Neural crest cell (in vitro differentiated cells): ENCODE measurements at places on chromosomes 1 and 21. TPM values are rescaled to one million over a fixed set of nuclear protein-coding genes. Genes with fewer than 3 reads are reported as not detected.
A peak's percentile ranks its signal among the peaks of the same experiment; 100 is the strongest.

Gene AK5
- 1.1 and 1.7 TPM in 2 replicates for total RNA-seq

Gene KISS1
- total RNA-seq = not detected in 2 replicates

Gene APCS
- total RNA-seq = not detected in 2 replicates

Gene SPRR1A
- not detected in 2 replicates for total RNA-seq

Gene RXFP4
- total RNA-seq = not detected in 2 replicates

Gene TMEM234
- total RNA-seq = 21.3 and 22.5 TPM in 2 replicates

Gene VAMP3
- 63.9 and 64.4 TPM in 2 replicates for total RNA-seq

Gene LMOD1
- 0.19 and 0.39 TPM in 2 replicates for total RNA-seq

Gene A3GALT2
- not detected in 2 replicates for total RNA-seq

Gene RHOU
- 20.1 and 20.5 TPM in 2 replicates for total RNA-seq

Gene DMBX1
- total RNA-seq = not detected in 2 replicates

Gene ALPL
- total RNA-seq = 16.7 TPM in 2 replicates

Gene NOC2L
- 95.4 and 106 TPM in 2 replicates for total RNA-seq

Gene LCE3E
- total RNA-seq = not detected in 2 replicates

DNA sequence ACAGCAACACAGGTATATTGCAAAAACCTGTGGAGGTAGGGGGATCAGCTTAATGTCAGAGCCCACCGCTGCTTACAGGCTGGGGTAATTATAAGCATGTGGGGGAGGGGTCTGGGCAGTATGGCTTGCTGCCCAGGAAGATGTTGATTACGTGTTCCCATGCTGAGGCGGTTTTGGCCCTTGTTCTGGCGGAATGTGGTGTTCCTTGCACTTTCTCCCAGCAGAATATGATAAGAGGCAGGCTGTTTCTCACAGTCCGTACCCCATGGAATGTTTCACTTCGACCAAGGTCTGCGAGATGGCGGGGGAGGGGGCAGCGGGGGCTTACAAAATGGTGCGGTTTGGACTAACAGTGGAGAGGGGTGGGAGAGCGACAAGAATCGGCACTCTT lies 9.8 kb upstream of the HPCAL4 start:
- peaks cover 14% of the 10 kb centered on the region for H3K4me1 ChIP-seq
- H3K27me3 ChIP-seq = peaks cover 44% of the 10 kb centered on the region
- H3K27ac ChIP-seq = no peak overlapping the region
- no peak overlapping the region for H3K4me3 ChIP-seq
- DNase-seq = no peak
- no peaks in the 10 kb centered on the region for H3K36me3 ChIP-seq

DNA sequence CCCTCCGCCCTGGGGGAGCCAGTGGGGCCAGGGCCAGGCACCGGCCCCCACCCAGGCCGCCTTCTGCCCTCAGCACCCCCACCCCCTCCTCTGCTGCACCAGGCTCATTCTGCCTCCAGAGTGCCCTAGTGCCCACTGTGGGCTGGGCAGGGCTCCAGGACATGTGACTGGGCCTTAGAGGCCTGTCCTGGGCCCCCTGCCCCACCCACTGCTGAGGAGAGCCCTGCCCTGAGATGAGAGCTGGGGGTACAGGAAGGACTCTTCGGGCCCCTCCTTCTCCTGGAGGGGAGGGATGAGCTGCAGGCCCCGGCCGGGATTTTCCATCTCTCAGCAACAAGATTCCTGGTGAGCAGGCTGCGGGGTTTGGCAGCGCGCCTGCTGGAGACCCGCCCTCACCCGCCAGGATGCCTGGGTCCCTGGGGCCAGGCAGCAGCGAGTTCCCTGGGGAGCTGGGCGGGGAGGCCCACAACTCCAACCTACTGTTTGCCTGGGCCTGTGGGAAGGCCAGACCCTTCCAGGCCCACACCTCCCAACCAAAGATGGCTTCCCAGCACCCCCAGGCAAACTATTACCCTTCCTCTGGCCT lies 14.0 kb downstream of the AHDC1 start:
- no peaks in the 10 kb centered on the region for H3K27me3 ChIP-seq
- no peak overlapping the region for H3K27ac ChIP-seq
- peaks cover 8% of the 10 kb centered on the region for H3K4me1 ChIP-seq
- H3K4me3 ChIP-seq = no peak overlapping the region

DNA sequence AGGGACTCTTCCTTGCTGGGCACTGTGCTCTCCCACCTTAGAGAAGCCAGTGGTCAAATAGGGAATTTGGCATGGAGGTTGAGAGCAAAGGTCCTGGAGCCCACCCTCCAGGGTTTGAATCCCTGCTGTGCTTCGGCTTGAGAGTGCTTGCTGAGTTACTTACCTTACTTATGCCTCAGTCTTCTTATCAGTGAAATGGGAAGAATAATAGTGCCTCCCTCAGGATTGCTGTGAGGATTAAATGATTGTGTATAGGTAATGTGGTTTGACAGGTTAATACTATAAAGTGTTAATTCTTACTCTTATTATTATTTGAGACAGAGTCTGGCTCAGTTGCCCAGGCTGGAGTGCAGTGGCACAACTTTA lies 79.2 kb downstream of the HHAT start:
- no peaks in the 10 kb centered on the region for H3K36me3 ChIP-seq
- H3K4me1 ChIP-seq = peaks cover 3% of the 10 kb centered on the region
- no peak overlapping the region for H3K27ac ChIP-seq
- no peak overlapping the region for H3K4me3 ChIP-seq

DNA sequence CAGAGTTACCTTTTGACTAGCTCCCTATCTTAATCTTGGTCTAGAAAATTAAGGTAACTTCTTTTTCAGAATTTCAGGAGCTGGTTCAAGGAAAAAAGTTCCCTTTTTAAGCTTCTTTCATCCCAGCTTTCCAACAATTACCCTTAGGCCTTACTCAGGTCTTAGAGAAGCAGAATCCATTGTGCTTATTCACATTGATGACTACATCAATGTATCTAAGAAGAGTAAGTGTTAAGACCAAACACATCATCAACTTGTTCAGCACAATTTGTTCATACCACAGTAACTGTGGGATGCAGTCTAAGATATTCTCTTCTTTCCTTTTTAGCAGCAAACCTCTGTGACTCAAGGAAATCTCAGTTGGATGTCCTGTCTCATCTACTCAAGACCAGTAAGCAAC lies 4.1 kb downstream of the MRPL9 start:
- peaks cover 15% of the 10 kb centered on the region for H3K36me3 ChIP-seq
- no peak overlapping the region for H3K27ac ChIP-seq
- no peak overlapping the region for H3K4me3 ChIP-seq

DNA sequence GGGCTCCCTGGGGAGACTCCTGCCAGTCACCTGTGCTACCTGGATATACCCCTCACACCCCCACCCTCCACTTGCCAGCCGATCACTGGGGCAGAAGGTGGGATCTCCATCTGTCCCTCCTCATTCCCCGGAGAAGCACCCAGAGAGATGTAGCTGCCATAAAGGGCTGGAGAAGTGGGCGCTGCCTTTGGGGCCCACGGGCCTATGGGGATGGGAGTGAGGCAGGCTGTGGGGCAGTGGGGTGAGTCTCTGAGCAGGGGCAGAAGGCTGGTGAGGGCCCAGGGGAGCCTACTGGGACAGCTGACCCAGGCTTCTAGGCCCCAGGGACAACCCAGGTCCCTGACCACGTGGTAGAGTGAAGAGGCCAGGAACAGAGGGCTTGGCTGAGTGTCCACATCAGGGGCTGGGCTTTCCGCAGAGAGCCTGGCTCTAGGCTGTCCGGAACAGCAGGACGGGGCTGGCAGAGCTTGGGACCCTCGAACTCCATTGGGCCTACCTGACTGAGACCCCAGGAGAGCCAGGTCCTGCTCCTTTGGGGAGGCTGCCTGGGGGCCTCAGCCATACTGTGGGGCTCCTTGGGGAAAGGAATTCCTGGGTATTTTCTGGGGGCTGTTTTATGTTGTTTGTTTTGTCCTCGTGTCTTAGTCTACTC lies 205.9 kb upstream of the VAMP3 start:
- H3K4me1 ChIP-seq = no peaks in the 10 kb centered on the region
- no peaks in the 10 kb centered on the region for H3K27me3 ChIP-seq
- DNase-seq = no peak
- no peak overlapping the region for H3K4me3 ChIP-seq
- no peaks in the 10 kb centered on the region for H3K36me3 ChIP-seq

- no peak overlapping the region for H3K27ac ChIP-seq
- H3K36me3 ChIP-seq = peaks cover 2% of the 10 kb centered on the region
- H3K4me1 ChIP-seq = peaks cover 3% of the 10 kb centered on the region
- no peaks in the 10 kb centered on the region for H3K27me3 ChIP-seq
- DNase-seq = no peak
Measured at GRCh38 chr1:165508291-165508690, 35.5 kb upstream of the LRRC52 start.

DNA sequence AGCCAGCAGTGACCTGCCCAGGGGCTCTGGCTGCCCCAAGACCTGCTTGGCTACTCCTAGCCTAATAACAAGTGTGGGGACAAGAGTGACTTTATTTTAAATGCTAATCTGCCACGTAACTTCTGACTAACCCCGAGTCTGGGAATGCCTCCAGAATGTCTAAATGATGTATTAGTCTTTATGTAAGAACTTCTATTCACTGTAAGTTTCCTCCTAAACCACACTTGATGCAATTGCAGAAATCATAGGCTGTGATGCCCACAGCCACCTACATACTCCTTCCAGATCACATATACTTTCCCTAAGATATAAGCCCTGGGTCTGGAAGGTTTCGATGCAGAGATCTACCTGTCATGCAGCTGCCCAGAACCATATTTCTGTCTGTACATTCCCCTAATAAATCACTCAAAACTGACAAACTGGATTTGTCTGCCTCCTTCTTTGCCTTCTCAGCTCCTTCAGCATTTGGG lies 5.9 kb upstream of the VPS45 start:
- DNase-seq = no peak
- H3K4me3 ChIP-seq = no peak overlapping the region
- no peaks in the 10 kb centered on the region for H3K36me3 ChIP-seq
- H3K27ac ChIP-seq = no peak overlapping the region
- peaks cover 15% of the 10 kb centered on the region for H3K4me1 ChIP-seq

GRCh38 chr1:230555814-230556213 lies 86.5 kb upstream of the COG2 start:
- H3K27me3 ChIP-seq = peaks cover 1% of the 10 kb centered on the region
- peaks cover 8% of the 10 kb centered on the region for H3K4me1 ChIP-seq
- no peak overlapping the region for H3K4me3 ChIP-seq
- no peak overlapping the region for H3K27ac ChIP-seq
- no peaks in the 10 kb centered on the region for H3K36me3 ChIP-seq

GRCh38 chr1:43719063-43719462 lies 11.7 kb downstream of the ST3GAL3 start:
- H3K27ac ChIP-seq = peak overlapping the region; percentile 69
- H3K4me1 ChIP-seq = peaks cover 24% of the 10 kb centered on the region
- DNase-seq = no peak
- no peak overlapping the region for H3K4me3 ChIP-seq
- no peaks in the 10 kb centered on the region for H3K27me3 ChIP-seq
- peaks cover 4% of the 10 kb centered on the region for H3K36me3 ChIP-seq

GRCh38 chr21:45209046-45209445 lies 78.6 kb downstream of the POFUT2 start:
- no peaks in the 10 kb centered on the region for H3K4me1 ChIP-seq
- no peak for DNase-seq
- H3K36me3 ChIP-seq = peaks cover 2% of the 10 kb centered on the region
- no peak overlapping the region for H3K27ac ChIP-seq
- no peak overlapping the region for H3K4me3 ChIP-seq
- H3K27me3 ChIP-seq = no peaks in the 10 kb centered on the region

DNA sequence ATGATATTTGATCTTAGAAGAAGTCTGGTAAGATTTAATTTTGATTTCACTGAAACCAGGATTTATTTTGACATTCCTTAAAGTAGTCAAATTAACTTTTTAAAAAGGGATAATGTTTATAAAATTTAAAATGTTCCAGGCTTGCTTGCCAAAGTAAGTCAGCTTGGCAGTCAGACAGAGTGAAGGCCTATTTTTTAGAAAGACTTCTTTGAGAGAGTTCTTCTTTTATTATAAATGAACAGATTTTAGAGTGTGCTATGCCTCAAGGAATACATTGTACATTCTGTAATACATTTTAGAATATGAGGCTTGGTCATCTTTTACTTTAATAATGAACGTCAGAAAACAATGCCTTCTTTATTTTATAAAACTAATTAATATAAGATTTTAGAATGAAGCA lies 138.7 kb downstream of the DISP1 start:
- peaks cover 2% of the 10 kb centered on the region for H3K36me3 ChIP-seq
- no peak for DNase-seq
- no peak overlapping the region for H3K27ac ChIP-seq
- no peaks in the 10 kb centered on the region for H3K27me3 ChIP-seq
- H3K4me3 ChIP-seq = no peak overlapping the region

DNA sequence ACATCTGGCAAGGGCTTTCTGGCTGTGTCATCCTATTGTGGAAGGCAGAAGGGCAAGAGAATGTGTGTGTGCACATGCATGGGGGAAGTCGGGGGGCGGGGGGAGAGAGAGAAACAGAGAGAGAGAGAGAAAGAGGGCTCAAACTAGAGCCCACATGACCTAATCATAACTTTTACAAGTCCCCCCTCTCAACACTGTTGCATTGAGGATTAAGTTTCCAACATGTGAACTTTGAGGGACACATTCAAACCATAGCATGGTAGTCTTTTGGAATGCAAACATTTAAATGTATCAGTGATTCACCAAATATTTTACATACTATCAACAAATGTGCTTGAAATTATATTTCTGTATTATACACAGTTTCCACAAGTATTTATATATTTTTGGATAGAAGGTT lies 655.4 kb upstream of the B3GALT2 start:
- DNase-seq = no peak
- no peak overlapping the region for H3K4me3 ChIP-seq
- H3K4me1 ChIP-seq = peaks cover 3% of the 10 kb centered on the region
- no peaks in the 10 kb centered on the region for H3K36me3 ChIP-seq
- no peak overlapping the region for H3K27ac ChIP-seq

GRCh38 chr21:32463889-32464300 lies 51.4 kb downstream of the EVA1C start:
- no peak for DNase-seq
- H3K36me3 ChIP-seq = no peaks in the 10 kb centered on the region
- H3K27me3 ChIP-seq = peaks cover 3% of the 10 kb centered on the region
- no peak overlapping the region for H3K27ac ChIP-seq
- H3K4me1 ChIP-seq = peaks cover 6% of the 10 kb centered on the region

DNA sequence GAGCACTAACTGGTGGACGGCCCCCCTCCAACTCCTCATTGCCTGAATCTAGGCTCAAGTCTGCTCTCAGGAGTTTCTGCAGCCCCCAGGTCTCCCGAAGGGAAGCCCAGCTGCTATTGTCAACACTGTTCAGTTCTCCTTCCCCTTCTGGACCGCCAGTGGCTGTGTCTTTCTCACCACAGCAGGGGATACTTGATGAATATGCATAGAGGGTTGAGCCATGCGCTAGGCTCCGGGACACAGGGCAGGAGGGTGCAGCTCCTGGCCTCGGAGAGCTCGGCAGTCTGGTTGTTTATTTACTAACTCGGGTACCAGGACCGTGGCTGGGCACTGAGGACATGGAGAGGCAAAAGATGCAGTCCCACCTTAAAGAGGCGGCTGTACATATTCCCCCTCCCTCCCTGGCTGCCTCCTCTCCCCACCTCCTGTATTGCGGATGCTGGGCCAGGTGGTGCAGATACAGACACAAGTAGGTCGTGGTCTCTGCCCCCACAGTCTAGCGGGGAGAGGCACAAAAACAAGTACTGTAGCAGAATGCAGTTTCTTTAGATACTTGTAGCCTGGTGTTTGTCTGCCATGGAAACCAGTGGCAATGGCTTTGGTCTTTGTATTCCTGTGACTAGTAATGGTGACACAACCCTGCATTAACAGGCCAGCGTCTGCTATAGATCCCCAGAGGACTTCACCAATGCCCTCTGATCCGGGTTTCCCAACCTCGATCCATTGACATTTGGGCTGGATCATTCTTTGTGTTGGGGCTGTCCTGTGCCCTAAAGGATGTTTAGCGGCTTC lies 26.2 kb downstream of the ARHGEF10L start:
- H3K27me3 ChIP-seq = no peaks in the 10 kb centered on the region
- no peak for DNase-seq
- peak overlapping the region; percentile 67 for H3K4me3 ChIP-seq
- H3K27ac ChIP-seq = peak overlapping the region; percentile 75
